ENCODE measurements at places on chromosomes 12 and 14.

DNA sequence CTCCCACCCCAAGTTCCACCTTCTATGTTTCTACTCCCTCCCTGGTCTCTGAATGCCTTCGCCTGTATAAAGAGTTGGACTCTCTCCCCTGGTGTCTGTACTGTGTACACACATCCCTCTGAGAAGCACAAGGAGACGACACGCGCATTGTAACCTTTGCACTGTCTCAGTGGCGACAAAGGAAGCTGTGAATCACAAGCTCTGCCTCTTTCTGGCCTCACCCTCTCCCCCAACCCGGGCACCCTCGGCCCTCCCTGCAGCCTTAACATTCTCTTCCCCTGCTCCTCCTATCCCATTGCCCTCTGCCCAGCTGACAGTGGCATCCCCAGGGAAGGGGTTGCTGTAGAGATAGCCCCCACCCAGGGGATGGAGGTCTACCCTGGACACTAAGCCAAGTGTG lies 2.5 kb upstream of the SMARCD1 start:
- H3K4me1 ChIP-seq, result peaks cover 25% of the 10 kb centered on the region
- DNase-seq, result no peak
- H3K36me3 ChIP-seq, result peaks cover 7% of the 10 kb centered on the region
- no peak overlapping the region for H3K4me3 ChIP-seq

DNA sequence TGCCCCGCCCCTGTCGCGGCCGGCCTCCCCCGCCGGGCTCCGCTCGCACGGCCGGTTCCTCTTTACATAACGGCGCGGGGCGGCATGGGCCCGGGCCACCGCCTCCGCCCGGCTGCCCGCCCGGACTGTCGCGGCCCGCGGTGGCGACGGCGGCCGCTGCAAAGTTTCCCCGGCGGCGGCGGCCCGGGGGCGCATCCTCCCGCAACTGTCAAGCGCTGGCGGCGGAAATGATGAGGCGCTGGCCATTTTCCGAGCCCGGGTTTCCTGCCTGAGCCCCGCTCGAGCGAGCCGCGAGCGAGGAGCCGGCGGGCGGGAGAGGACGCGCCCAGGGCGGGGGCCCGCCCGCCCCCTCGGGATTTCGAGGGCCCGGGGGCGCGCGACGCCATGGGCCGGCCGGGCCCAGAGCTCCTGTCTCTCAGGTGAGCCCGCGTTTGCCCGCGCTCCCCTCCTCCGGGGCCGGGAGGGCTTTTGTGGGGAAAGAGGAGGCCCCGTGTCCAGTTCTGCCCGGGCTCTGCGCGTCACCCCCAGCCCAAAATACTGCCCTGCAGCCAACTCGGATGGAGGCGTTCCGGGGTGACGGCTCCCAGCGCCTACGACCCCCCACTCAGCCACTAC lies at the start of gene SH2B3:
SH2B3 (plus strand) TSS at position 65 of the 615 bp plus-strand sequence. CDS start 12,223 bp downstream, outside the sequence.
- peak within 1 kb of the TSS; percentile 92 for H3K27ac ChIP-seq
- peak within 1 kb of the TSS; percentile 91 for H3K4me3 ChIP-seq
- no peaks in the 10 kb centered on the region for H3K27me3 ChIP-seq
- peaks cover 15% of the 10 kb centered on the region for H3K36me3 ChIP-seq

DNA sequence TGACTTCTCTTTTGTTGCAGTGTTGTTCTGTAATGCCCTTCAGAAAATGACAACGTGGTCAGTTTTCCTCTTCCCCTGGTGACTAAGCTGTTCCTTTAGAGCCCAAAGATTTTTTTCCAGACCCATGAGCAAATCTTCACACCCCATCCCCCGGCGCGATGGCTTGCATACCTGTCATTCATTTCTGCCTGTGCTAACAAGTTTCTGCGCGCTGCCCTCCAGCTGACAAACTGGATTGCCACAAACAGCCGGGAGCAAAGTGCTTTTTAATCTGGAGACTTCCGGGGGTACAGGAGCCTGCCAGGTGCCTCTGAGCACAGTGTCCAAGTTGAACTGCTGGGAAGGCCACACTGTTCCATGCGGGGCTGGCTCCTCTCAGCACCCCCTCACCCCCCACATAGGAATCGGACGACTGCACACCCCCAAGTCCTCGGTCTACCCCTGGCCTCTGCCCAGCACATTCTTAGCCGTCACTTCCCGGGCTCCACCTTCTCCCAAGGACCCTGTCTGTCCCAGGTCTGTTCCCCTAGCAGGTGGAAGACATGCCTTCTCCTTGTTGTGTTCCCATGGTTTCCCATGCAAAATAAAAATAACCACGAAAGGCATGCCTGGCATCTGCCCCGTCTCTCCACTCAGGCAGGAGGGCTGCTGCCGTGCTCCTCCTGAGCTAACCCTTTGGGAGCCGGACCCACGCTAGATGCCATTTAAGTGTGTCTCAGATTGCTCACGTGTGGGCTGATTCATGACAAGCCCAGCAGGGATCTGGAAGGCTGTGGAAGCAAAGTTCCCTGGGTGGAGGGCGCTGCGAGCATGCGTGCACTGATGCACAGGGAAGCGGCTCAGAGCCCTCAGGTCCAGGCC lies 14.1 kb downstream of the RILPL1 start:
- no peak overlapping the region for H3K4me3 ChIP-seq
- no peak for DNase-seq
- H3K36me3 ChIP-seq, result no peaks in the 10 kb centered on the region
- no peaks in the 10 kb centered on the region for H3K27me3 ChIP-seq
- no peak overlapping the region for H3K27ac ChIP-seq
- H3K4me1 ChIP-seq, result no peaks in the 10 kb centered on the region

DNA sequence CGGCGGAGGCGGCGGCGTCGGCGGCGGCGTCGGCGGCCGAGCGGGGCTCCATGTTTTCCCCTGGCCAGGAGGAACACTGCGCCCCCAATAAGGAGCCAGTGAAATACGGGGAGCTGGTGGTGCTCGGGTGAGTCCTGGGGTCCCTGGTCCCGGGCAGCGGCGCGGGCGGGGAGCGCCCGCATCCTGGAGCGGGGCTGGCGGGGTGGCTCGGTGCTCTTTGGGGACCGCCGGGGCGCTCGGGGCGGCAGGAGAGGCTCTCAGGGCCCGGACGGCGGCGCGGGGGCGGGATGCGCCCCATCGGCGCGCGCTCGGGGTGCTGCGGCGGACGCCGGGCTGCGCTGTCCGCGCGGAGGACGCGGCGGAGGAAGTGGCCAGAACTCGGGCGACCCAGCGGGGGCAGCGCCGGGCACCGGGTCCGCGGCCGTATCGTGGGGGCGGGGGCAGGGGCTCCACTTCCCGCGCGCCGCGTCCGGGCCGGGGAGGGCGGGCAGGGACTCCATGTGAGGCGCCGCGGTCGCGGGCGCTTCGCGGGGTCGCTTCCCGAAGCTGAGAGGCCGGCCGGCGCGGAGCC lies 485 bp downstream of the PELI2 start:
- H3K27ac ChIP-seq, result no peak overlapping the region
- peaks cover 38% of the 10 kb centered on the region for H3K27me3 ChIP-seq
- H3K4me1 ChIP-seq, result peaks cover 40% of the 10 kb centered on the region
- peak; percentile 12 for DNase-seq
- peak overlapping the region; percentile 87 for H3K4me3 ChIP-seq
- no peaks in the 10 kb centered on the region for H3K36me3 ChIP-seq

Measured in activated CD4-positive, alpha-beta T cell treated with anti-CD3 and anti-CD28 coated beads, Interleukin-2, amount 10 ng/mL, durations not matched to agents 7 days and 5 days (primary cell).